ENCODE measurements at places on chromosomes 7 and 10.

DNA sequence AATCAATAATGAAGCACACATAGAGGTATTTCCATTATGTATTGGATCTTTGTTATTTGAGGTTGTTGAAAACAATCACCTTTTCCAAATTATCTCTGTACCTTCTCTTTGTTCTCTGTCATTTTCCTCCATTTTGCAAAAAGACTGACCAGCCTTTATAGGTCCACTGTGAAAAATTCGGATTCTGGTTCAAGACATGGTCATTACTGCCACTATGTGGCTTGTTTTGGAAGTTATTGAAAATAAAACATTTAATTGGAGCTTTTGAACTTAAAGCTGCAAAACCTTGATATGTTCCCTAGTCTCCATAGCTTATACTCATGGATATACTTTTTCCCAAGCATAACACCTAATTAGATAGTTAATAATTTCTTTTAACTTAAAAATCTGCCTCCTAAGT lies 1094.4 kb downstream of the NRG3 start:
- DNase-seq: no peak

DNA sequence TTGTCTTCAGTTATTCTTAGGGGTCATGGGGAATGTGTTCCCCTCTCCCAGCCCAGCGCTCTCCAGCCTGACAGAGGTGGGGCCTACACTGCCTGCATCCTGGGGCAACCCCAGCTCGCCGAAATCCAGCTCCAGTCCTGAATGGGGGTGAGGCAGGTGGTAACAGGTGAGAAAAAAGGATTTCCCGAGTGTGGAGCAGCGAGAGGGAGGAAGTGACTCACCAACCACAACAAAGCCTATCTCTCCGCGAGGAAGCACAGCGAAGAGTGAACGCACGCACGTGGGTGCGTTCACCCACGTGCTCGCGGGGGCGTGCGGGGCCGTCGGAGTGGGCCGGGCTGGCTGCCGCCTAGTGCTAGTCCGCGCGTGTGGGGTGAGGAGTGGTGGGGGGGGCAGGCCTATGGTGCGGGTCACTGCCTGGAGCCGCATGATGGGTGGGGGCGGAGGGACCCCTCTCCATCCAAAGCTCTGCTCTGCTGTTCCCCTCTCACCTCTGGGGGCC lies 855 bp upstream of the PALD1 start:
- DNase-seq: no peak

- DNase-seq: no peak
Measured at GRCh38 chr10:63717027-63717715, 196.0 kb downstream of the REEP3 start.

GRCh38 chr7:2099048-2099957 lies 133.4 kb downstream of the MAD1L1 start:
- no peak for DNase-seq

DNA sequence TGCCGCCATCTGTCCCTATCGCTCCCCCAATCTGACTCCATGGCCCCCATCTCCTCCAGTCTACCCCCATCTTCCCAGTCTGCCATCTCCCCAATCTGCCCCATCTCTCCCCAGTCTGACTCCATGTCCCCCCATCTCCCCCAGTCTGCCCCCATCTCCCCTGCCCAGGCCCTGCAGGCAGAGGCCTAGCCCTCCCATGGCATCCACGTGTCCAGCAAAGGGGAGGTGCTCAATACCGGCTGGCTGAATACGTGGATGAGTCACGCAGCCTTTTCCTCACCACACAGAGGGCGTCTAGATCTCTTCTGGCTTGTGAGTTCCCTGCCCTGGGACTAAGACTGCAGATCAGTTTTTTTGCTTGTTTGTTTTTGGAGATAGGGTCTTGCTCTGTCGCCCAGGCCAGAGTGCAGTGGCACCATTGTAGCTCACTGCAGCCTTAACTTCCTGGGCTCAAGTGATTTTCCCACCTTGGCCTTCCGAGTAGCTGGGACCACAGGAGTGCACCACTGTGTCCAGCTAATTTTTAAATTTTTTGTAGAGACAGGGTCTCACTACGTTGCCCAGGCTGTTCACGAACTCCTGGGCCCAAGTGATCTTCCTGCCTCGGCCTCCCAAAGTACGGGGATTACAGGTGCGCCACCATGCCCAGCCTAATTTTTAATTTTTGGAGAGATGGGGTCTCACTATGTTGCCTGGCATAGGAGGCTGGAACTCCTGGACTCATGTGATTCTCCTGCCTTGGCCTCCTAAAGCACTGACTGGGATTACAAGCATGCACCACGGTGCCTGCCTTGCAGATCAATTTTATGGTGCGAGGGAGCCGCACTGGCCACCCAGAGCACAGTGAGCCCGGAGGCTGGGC lies 15.3 kb upstream of the GPR146 start:
- DNase-seq: peak; percentile 70

GRCh38 chr7:53191836-53192443 lies 156.5 kb downstream of the POM121L12 start:
- DNase-seq: no peak

- DNase-seq: no peak
Measured at GRCh38 chr7:147474862-147475261, 1115.7 kb upstream of the C7orf33 start.

DNA sequence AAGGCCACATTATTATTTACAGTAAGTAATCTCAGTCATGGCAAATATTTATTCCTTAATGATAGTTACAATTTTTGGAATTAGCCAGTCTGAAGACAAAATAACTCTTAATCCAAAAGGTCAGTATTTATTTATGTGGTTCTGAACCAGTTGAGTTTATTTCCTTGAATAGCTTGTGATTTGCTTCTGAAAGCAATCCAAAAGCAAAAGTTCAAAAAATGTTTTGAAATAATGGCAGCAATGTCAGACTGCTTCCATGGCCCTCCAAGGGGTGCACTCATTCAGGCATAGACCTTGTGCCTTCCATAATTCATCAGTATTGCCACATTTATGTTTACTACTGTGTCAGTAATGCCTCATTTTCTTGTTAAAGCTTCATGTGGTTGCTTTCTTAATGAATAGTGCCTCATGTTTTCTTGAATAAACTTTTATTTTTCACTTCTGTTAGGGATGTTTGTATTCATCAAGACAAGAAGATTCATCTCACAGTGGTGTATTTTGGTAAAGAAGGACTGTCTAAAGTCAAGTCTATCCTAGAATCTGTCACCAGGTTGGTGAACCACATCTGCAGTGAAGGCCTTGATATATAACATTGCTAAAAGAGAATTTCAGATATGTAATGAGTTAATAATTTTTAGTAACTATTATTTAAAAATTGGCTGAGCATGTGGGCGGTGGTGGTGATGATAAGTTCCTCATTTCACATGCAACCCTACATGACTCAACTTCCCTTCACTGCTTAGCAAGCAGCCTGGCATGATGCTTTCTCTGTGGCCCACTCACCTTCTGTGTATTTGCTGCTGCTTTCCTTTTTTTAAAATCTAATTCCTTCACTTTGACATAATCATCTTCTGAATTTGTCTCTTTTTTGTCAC lies 22.0 kb downstream of the CSGALNACT2 start:
- DNase-seq: no peak

DNA sequence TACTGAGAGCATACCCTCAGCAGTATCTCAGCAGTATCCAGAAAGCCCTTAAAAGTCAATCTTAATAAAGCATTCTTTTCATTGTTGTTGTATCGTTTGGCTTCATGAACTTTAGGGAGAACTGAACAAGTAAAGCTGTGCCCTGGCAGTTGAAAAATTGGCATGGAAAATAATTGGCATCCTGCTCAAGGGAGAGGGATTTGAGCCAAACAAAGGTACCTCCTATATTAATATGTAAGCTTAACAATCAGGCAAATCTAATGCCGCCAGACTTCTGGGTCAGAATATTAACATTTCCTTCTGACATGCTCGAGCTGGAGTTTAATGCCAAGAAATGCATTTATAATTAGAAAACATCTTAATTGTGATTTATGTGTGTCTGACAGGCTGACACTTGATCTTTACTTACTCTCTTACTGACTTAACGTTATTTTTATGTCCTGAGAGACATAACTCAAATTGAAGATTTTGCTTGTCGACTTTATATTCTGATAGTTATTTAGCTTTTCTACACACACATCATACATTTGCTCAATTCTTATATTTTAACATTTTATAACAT lies 42.1 kb upstream of the PCDH15 start:
- no peak for DNase-seq

GRCh38 chr10:16116404-16117304 lies 256.3 kb upstream of the MINDY3 start:
- DNase-seq: no peak

GRCh38 chr7:148997497-148997896 lies 30.8 kb downstream of the PDIA4 start:
- no peak for DNase-seq

- DNase-seq: no peak
Measured at GRCh38 chr10:10605551-10606081, 412.1 kb upstream of the CELF2 start.

GRCh38 chr7:123054357-123055133 lies 59.0 kb upstream of the TAS2R16 start:
- no peak for DNase-seq

- DNase-seq: no peak
Measured at GRCh38 chr7:138243430-138243829, 167.2 kb downstream of the AKR1D1 start.

GRCh38 chr7:27345997-27346396 lies 103.4 kb downstream of the EVX1 start:
- DNase-seq: no peak

DNA sequence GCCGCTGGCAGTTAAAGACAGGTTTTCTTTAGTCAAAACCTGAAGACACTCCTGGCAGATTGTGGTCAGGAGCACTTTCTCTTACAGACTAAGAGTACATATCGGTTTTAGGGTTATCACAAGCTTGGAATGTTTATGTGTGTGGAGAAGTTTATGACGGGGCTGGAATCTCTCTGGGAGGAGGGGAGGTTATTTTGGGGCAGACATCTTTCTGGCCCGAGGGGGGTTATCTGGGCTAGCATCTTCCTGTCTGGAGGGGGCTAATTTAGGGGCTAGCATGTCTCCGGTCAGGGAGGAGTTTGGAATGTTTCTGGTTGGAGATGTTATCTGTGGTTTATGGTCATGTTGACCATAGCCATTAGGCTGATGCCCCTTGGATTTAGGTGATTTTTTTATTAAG lies 141.2 kb upstream of the KIF5B start:
- no peak for DNase-seq

DNA sequence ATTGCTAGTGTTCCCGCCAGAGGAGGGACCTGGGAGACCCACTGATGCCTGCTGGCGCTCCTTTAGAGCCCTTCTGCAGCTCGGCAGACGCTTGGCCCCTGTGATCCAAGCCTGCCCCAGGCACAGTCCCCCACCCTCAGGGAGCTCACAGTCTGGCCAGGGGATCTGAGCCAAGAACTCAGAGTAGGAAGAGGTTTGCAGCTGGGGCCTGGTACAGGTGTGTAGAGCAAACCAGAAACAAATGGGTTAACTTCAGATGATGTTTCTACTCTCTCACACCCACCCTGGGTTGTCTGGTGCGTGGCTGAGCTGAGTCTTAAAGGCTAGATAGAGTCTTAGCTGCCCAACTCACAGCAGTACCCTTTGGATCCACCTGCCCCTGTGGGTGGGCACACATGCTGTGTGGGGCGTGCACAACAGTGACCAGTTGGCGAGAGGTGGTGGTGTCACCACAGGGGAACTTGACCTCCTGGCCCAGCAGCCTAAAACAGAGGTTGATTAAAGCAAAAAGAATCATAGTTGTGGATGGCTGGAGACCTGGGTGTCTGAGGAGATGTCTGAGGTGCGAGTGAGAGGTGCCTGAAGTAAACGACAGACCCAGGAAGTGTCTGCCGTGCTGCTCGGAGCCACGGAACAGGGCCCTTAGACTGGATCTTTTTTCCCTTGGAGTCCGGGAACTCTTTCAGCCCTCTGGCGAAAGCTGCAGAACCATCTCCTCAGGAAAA lies 31.2 kb upstream of the SRGN start:
- DNase-seq: no peak

DNA sequence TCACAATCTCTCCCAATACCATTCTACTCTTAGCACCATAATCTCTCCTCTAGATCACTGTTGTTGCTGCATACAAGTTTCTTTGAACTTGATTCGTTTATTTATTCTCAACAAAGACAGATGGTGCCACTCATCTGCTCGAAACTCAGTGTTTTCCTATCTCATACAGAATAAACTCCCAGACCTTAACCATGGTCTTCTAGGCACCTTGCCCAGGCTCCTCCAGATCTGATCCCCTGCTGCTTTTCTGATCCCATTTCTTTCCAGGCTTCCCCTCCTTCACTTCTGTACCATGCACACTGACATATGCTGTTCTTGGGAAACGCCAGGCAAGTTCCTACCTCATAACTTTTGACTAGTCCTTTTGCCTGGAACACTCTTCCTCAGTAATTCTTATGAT lies 645.7 kb downstream of the DNAJB9 start:
- DNase-seq: no peak

- DNase-seq: no peak
Measured at GRCh38 chr7:115678086-115678982, 352.2 kb downstream of the TFEC start.

- no peak for DNase-seq
Measured at GRCh38 chr7:36606153-36606975, 117.9 kb downstream of the AOAH start.
